ENCODE measurements at places on chromosomes 2 and 18.
A peak's percentile ranks its signal among the peaks of the same experiment; 100 is the strongest.

DNA sequence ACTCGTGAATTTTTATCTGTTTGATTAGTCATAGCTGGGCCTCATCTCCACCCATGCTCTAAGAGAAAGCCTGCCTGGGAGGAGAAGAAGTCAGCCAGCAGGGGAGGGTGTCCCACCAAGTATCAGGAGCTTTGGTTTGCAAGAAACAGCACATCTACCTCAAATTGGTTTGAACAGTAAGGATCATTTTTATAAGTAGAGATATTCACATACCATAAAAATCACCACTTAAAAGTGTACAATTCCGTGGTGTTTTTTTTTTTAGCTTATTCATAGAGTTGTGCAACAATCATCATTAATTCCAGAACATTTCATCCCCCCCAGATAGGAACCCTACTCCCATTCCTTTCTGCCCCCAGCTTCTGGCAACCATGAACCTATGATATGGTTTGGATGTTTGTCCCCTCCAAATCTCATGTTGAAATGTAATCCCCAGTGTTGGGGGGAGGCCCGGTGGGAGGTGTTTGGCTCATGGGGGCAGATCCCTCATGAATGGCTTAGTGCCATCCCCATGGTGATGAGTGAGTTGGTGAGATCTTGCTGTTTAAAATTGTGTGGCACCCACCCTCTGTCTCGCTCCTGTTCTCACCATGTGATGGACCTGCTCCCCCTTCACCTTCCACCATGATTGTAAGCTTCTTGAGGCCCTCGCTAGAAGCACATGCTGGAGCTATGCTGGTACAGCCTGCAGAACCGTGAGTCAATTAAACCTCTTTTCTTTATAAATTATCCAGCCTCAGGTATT, 36.2 kb upstream of the HS6ST1 start:
- no peak for DNase-seq

- no peak for DNase-seq
Observed at GRCh38 chr2:17892770-17893534, 14.5 kb downstream of the KCNS3 start.

- no peak for DNase-seq
Observed at GRCh38 chr2:215746887-215747615, 266.3 kb downstream of the MREG start.

- DNase-seq, result peak; percentile 58
Observed at GRCh38 chr2:121071034-121071504, 213.9 kb downstream of the TFCP2L1 start.

GRCh38 chr2:11099122-11100065, 55.9 kb upstream of the SLC66A3 start:
- no peak for DNase-seq

- DNase-seq, result no peak
Observed at GRCh38 chr18:3340682-3341097, 78.8 kb downstream of the MYL12B start.

GRCh38 chr2:151796774-151797173, 31.4 kb downstream of the ARL5A start:
- no peak for DNase-seq

- DNase-seq, result no peak
Observed at GRCh38 chr2:58992062-58992706, 751.1 kb upstream of the FANCL start.

DNA sequence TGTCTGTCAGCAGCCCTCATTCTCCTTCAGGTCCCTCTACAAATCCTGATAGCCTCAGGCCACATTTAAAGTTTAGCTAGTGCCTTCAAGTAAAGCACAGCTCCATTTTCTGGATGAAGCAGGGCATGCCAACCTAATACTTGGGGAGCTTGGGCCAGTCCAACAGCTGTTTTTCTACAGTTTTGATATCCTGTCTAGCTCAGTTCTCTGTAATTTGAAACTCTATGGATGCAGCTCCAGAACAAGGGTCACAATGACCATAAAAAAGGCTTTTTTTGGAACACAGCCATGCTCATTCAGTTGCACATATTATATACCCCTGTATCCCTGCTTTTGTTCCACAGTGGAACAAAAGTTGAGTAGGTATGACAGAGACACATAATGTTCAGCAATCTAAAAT, 373.5 kb downstream of the SUCLG1 start:
- no peak for DNase-seq

- no peak for DNase-seq
Observed at GRCh38 chr2:217057773-217058172, 197.9 kb upstream of the TNP1 start.

DNA sequence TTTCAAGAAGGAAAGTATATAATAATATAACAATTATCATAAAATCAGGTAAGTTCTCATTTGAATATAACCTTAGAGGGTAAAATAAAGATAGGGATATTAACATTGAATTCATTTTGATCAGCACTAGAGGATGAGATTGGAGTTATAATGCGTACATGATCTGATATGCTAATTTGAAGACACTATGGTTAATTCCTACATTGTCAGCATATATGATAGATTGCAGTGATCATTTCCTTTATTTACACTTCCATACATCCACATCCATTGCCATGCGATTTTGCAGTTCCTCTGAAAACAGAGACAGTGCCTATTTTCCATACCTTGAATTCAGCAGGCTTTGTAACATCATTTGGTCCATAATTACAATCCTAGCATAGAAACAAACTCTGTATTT, 519.2 kb downstream of the CCDC85A start:
- no peak for DNase-seq

- DNase-seq, result no peak
Observed at GRCh38 chr2:98348066-98348561, 1.9 kb downstream of the CNGA3 start.

GRCh38 chr2:230938098-230938497, 13.1 kb upstream of the GPR55 start:
- DNase-seq, result no peak

GRCh38 chr2:16135196-16135912, 195.0 kb downstream of the MYCN start:
- DNase-seq, result no peak

GRCh38 chr18:66695281-66695680, 91.4 kb upstream of the CDH19 start:
- DNase-seq, result no peak

DNA sequence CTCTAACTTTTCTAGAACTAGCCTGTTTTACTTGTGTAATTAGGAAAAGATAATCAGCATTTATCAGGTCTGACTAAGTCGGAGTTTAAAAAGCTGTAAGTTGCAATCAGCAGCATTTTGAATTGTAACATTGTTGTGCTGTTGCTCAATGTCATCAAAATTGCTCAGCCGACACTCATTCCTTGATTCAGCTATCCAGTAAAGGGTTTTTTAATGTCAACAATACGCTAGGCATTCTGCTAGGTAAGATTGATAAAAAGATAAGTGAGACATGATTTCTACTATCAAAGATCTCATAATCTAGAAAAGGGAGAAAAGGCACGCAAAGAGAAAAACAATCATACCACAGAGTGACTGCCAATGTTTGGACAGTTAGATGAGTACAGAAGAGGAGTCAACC, 327.1 kb upstream of the CDH2 start:
- no peak for DNase-seq

DNA sequence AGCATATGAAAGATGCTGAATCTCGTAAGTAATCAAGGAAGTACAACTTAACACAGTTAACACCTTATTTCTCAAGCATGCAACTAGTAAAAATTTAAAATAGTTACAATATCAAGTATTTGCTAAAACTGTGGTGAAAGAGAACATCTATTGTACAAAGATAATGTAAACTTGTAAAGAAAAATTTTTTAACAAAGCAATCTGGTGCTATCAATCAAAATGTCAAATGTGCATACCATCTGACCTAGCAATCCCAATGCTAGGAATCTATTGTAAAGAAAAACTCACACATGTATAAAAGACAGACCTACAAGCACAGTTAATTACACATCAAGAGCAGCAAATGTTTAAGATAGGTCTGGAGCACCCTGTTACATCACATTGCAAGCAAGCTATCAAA, 90.1 kb downstream of the SLC66A3 start:
- no peak for DNase-seq

- DNase-seq, result no peak
Observed at GRCh38 chr18:31877900-31878299, 65.0 kb downstream of the TRAPPC8 start.

DNA sequence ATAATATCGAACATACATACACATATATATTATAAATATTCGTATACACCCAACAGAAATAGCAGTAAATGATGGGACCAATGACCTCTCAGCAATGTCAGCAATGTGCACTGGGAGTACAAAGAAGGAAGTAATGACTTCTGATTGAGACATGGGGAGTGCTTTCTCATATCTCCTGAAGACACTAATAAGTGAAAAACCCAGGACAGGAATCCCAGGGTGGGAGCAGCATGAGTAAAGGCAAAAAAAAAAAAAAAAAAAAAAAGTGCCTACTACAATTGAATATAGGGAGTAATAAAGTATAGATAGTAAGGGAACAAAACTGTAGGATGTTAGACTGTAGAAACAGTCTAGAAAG, 491.3 kb downstream of the IRS1 start:
- no peak for DNase-seq

DNA sequence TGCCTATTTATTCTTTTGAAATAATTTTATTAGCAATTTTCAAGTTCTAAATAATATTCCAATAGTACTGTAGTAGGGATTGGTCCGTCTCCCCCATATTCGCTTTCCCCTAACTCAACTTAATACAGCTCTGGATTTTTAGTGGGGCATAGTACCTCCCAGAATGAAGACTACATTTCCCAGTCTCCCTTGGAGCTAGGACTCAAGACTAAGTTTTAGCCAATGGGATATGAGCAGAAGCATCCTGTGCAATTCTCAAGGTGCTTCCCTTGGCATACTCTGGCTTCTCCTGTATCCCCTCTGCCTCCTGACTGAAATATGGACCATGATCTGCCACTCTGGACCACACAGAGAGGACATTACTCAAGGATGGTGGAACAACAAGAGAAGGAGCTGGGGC, 24.1 kb downstream of the ST3GAL5 start:
- no peak for DNase-seq

DNA sequence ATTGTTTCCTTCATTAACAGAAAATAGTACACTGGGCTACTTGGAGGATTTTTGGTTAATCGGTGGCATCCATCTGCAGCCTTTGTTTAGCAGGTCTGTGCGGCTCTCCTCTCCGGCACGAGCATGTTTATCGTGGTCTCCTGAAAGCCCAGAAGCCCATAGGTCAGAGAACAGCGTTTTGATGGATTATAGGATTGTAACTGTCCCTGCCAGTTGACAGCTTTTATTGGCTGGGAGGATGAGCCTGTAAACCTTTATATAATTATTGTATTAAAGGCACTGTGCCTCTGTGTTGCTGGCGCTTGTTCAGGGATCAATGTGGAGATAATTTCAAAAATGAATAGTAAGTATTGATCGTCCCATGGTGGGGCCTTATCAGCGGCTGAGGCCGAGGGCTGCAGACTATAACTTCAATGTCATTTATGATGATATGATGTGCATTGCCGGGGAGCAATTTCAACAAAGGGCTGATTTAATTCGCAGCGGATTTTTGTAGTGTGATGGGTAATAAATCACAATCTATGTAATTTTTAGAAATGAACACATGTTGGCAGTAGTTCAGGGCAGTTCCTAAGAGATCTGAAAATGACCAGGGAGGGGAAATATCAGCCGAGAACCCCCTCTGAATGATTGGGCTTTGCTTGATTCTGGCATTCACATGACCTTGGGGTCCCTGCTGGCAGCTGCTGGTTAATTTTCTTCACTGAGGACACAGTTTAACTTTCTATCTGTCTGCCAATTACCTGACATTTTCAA, 736.1 kb downstream of the GALR1 start:
- no peak for DNase-seq

DNA sequence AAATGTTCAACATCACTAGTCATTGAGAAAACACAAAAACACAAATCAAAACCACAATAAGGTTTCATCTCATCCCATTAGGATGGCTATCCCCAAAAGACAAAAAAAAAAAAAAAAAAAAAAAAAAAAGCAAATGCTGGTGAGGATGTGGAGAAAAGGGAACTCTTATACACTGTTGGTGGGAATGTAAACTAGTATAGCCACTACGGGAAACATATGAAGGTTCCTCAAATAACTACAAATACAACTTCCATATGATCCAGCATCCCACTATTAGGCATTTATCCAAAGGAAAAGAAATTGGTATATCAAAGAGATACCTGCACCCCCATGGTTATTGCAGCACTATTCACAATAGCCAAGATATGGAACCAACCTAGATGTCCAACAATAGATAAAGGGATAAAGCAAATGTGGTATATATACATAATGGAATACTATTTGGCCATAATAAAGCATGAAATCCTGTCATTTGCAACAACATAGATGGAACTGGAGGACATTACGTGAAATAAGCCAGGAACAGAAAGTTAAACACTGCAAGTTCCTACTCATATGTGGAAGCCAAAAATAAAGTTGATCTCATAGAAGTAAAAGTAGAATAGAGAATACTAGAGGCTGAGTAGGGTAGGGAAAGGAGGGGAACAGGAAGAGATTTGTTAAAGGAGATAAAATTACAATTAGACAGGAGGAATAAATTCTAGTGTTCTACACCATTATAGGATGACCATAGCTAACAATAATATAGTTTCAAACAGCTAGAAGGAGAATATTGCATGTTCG, 8.4 kb downstream of the POLR1A start:
- DNase-seq, result no peak

- peak; percentile 94 for DNase-seq
Observed at GRCh38 chr2:219298759-219299371, 10.3 kb downstream of the PTPRN start.

- DNase-seq, result no peak
Observed at GRCh38 chr2:1540481-1540880, 127.2 kb downstream of the TPO start.

- DNase-seq, result no peak
Observed at GRCh38 chr2:12075603-12076002, 329.2 kb downstream of the LPIN1 start.

DNA sequence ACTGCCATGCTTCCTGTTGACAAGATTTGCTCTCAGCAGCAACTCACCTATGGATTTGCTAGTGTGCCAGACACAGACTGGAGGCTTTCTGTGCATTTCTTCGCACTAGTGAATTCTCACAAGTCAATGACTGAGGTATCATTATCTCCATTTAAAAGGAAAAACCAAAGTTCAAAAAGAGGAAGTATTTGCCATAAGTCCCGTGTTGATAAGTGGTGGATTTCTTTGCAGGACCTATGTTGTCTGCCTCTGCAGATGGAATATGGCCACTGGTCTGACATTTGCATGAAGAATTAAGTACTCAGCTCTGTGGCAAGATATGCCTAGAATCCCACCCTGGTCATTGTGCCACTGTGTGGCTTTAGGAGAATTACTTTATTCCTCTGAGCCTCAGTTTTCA, 299.6 kb downstream of the PAX3 start:
- DNase-seq, result no peak

GRCh38 chr18:79378536-79379250, 17.0 kb upstream of the NFATC1 start:
- DNase-seq, result peak; percentile 89

- DNase-seq, result no peak
Observed at GRCh38 chr18:8910843-8911242, 191.7 kb upstream of the NDUFV2 start.

- DNase-seq, result no peak
Observed at GRCh38 chr2:144607891-144608521, 88.1 kb upstream of the ZEB2 start.

DNA sequence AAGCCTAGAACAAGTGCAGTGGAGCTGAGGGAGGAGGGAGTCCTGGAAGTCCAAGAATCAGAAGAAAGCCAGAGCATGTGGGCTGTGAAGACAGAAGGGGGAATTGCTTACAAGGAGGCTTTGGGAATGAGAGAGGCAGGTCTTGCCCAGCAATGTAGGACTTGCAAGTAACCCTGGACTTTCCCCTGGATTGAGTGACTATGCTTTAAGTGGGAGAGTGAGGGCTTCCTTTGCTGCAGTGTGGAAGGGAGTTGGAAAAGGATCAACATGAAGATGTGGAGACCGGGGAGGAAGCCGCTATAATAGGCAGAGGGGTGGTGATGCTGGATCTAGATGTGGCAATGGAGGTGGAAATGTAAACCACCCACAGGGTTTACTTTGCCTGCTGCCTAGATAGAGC, 13.8 kb upstream of the SCYGR1 start:
- no peak for DNase-seq

All from GM19239 (cell line).